ENCODE measurements at places on chromosomes 7 and 10. TPM values are rescaled to one million over a fixed set of nuclear protein-coding genes. Genes with fewer than 3 reads are reported as not detected.

OR6B1 gene
- not detected for total RNA-seq

SPDYE11 gene
- total RNA-seq, result not detected

OPN4 gene
- not detected for total RNA-seq

TWNK gene
- 4.6 TPM for total RNA-seq

GRM3 gene
- not detected for total RNA-seq

NEUROD6 gene
- not detected for total RNA-seq

CDHR3 gene
- total RNA-seq, result 5.3 TPM

MYOZ1 gene
- total RNA-seq, result not detected

HOGA1 gene
- total RNA-seq, result not detected

SLIT1 gene
- 0.24 TPM for total RNA-seq

TMEM270 gene
- not detected for total RNA-seq

PON1 gene
- total RNA-seq, result not detected
